ENCODE measurements at places on chromosomes 3 and 15.

- DNase-seq, result no peak
Measured at GRCh38 chr3:721086-721485, 371.7 kb upstream of the CNTN6 start.

- no peak for DNase-seq
Measured at GRCh38 chr15:98387866-98388265, 260.5 kb upstream of the IGF1R start.

GRCh38 chr15:63600001-63600615 is 2.9 kb downstream of the FBXL22 start:
- no peak for DNase-seq

DNA sequence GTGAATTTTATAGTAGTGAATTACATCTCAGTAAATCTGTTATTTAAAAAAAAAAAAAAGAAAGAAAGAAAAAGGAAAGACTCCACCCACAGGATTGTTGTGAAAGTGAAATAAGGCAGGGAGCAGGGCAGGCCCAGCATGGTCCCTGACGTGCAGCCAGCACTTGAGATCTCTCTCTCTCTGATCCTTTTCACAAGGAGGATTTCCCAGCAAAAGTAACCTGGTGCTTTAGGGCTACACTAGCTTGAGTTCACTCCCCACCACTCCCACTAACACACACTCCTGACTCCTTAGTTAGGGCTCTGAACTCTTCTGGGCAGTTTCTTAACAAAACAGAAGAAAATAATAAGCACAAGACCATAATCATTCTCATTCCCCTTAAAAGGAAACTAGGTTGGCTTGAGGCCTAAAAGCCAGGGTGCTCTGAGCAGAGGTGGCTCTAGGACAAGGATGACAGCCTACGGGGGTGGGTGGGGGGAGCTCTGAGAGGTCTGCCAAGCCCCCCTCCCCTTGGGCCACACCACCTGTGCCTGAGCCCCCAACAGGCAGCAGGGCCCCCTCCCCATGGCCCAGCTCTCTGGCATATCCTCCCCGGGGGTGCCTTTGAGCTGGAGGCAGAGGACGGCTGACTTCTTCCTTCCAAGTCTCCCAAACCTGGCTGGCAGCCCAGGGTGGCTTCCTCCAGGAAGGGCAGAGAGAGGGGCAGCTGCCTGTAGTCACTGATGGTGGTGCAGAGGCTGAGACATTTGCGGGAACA is 856 bp downstream of the TMEM40 start:
- DNase-seq, result peak; percentile 23

- DNase-seq, result no peak
Measured at GRCh38 chr15:77282333-77282732, 137.6 kb downstream of the PEAK1 start.

- no peak for DNase-seq
Measured at GRCh38 chr15:36579792-36580431, 486 bp downstream of the CDIN1 start.

DNA sequence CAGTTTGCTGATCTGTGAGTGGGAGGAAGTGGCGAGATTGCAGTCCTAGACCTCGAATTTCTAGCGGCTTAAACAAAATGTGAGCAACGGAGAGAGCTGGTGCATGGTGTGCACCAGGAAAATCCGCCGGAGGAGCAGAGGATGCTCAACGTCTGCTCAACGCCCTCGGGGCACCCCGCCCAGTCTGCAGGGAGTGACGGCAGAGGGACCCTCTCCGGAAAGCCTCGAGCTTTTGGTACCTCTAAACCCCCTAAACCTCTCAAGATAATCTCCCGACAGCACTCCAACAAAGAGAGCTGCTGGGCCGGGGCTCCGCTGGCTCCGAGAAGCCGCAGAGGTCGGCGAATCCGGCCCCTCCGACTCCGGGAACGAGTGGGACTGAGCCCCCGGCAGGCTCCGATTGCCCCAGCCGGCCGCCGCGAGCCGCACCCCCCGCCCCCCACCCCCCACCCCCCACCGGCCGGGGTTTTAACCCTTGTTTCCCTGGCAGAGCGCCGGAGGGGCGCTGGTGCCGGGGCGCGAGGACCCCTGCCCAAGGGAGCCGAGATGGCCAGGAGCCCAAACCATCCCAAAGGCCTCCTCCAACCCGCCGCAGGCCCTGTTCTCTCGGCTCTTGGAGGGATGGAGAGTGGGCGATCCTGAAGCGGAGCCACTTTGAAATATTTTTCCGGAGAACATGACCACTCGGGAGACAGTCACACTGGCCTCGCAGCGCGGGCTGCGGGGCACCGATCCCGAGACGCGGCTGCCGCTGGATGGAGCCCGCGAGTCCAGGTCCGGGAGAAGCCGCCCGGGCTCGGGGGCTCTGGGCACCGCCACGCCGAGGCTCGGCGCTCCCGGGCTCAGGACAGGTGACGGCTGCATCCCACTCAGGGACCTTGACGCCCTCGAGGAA is 1.5 kb downstream of the MEGF11 start:
- DNase-seq, result peak; percentile 45

DNA sequence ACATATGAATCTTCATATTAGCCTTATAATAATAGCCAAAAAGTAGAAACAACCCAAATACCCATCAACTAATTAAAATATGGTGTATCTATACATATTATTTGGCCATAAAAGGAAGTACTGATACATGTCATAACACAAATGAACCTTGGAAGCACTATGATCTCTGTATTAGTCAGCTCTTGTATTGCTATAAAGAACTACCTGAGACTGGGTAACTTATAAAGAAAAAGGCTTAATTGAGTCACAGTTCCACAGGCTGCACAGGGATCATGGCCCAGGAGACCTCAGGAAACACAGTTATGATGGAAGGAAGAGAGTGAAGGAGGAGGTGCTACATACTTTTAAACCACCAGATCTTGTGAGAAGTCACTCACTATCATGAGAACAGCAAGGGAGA is 16.0 kb upstream of the CCR2 start:
- DNase-seq, result peak; percentile 68

DNA sequence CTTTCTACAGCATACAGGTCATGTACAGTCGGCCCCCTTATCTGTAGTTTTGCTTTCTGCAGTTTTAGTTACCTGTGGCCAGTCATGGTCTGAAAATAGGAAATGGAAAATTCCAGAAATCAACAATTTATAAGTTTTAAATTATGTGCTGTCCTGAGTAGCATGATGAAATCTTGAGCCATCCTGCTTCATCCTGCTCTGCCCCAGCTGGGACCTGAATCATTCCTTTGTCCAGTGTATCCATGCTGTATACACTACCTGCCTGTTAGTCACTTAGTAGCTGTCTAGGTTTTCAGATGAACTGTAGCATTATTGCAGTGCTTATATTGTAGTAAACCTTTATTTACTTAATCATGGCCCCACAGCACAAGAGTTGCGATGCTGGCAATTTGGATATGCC is 44.8 kb downstream of the AP4E1 start:
- peak; percentile 62 for DNase-seq

- no peak for DNase-seq
Measured at GRCh38 chr3:136882571-136882970, 20.6 kb downstream of the NCK1 start.
